ENCODE measurements at places on chromosomes 2 and 18.

DNA sequence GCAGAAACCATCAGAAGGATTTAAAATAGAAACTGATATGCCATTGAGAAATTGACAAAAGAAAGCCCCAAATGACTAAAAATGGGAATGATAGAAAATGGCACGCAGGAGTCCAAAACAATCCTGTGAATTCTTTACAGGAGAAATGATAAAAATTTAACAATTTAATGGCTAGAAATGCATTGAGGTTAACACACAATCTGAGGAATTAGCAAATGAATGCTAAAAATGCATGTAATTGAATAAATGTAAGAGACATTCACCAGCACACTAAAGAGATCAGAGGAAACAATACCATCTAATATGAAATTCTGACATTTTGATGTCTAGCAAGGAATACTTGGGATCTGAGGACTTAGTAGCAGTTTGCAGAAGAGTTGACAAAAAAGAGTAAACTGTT lies 37.0 kb downstream of the MARCHF4 start:
- DNase-seq = no peak

GRCh38 chr2:55995211-55995610 lies 71.6 kb upstream of the EFEMP1 start:
- DNase-seq = no peak

DNA sequence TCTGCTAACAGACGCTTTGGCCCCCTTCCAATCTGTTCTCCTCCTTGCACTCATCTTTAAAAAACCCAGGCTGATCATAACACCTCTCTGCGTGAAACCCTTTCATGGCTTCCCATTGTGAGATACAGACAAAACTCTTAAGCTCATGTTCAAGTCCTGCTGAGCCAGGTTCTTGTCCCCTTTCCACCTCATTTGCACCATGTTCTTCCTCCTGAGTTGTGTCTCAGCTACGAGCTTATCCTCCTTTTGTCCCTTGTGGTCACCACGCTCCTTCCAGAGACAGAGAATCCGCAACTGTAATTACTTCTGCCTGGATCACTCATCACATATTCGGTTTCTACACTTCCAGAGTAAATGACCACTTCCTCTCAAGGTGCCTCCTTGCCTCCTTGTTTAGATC lies 238.8 kb downstream of the ACTR3 start:
- no peak for DNase-seq

- DNase-seq = no peak
Measured at GRCh38 chr2:226020176-226020575, 620.7 kb downstream of the NYAP2 start.

DNA sequence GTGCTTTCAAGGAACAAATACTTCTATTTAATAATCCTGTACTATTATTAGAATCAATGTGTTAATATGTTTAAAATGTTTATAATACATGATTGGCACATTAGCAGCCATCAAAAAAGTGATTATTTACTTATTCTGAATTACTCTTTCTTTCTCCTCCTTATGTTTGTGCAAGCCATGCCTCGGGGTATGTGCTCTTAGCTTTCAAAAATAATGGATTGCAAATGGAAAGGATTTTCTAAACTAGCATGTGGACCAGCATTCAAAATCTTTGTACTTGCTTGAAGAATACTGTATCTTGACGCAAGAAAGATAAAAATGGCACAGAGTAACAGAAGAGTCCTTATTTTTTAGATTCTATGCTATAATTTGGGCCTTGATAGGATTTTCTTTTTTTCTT lies 156.5 kb downstream of the CDH7 start:
- no peak for DNase-seq

All from ELR (cell line).